Stimulated activated CD4-positive, alpha-beta T cell treated with anti-CD3 and anti-CD28 coated beads, Interleukin-15, amount 100 ng/mL, for 24 hours (primary cell): ENCODE measurements at places on chromosomes 7 and 10.
A peak's percentile ranks its signal among the peaks of the same experiment; 100 is the strongest.

DNA sequence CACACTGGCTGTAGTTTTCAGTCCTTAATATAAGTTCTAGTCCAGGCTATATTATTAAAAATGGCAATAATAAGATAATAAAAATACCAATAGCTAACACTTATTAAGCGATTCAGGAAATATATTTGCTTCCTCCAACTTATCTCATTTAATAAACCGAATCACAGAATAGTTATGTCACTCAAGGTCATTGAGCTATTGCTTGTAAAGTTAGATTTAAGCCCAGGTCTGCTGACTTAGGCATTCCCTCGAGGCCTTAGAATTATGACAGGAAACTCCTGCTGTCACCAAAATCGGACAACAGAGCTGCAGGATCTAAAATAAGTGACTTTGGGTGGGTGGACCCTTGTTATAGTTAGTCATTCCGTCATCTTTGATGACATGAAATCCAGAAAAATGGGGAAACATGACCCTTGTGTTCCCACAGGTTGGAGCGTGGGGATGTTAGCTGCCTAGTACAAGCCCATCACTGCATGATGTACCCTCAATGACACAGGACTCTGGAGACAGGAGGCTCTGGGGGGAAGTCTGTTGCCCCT, 181.3 kb upstream of the PHYHIPL start:
- no peak for DNase-seq

- DNase-seq: no peak
Observed at GRCh38 chr7:37071124-37071523, 346.8 kb upstream of the AOAH start.

DNA sequence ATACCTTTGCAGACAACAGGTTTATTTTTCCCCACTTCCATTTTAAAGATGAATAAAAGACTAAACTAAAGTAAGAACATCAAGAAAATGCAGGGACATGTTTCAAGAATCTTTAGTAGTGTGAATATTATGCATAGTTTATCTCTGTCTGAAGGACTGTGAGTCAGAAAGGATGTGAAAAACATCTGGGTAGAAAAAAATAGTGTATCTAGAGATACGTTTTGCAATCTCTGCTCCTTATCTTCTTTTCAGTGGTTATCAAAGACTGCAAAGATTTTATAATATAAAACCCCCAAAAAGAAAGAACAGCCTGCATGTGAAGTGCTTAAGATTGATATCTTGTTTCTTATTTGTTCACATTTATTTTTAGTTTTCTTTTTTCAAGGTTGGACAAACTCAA, 101.9 kb upstream of the ARHGAP21 start:
- no peak for DNase-seq

DNA sequence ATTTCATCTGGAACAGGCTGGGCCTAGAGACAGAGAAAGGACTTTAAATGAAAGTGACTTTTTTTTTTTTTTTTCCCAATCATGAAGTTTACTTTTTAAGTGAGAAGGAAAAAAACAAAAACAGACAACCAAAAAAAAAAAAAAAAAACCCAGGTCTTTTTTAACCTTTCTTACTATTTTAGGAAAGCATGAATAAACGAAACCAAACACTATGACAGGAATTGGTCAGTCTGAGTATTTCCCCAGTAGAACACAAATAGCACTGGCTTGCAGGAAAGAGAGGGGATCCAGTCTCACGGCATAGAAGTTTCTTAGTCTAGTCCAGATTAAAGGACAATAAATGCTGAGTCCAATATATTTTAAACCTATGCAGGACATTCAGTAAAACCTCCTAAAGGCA, 180.5 kb upstream of the CCDC6 start:
- DNase-seq: no peak

- DNase-seq: no peak
Observed at GRCh38 chr10:127442220-127442525, 106.9 kb upstream of the NPS start.

DNA sequence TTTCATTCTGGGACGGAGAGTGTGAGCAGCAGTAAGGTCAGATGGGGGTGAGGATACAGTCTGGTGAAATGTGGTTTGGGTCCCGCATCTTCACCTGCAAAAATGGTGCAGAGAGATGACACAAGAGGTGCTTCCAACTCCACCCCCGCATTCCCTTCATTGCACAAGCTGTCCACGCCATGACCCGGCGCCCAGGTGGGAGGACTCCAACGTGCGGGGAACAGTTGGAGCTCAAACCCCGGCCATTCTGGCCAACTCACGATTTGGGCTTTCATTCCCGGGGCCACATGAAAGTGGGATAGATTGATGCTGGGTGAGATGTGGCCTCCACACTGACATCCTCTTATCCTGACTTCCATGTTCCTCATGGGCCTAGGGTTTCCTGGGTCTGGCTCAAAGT, 34.6 kb upstream of the ZNF273 start:
- DNase-seq: no peak

DNA sequence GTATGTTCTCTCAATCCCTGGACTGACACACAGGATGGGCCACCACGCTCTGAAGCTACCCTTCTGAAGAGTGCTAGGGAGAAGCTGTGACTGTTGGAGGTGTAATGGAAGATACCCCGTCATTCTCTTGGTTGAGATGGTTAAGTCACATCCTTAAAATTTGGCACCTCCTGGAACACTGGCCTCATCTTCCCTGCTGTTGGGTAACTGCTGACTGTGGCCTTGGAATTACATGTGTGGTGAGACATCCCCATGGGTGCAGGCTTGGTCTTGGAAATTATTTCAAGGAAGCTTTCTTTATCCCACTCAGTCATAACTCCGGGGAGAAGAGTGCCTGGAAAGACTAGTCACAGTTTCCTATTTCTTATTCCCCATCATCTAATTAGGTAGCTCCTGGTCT, 62.0 kb downstream of the LRMDA start:
- no peak for DNase-seq

- DNase-seq: no peak
Observed at GRCh38 chr7:84901366-84901765, 285.5 kb downstream of the SEMA3D start.

DNA sequence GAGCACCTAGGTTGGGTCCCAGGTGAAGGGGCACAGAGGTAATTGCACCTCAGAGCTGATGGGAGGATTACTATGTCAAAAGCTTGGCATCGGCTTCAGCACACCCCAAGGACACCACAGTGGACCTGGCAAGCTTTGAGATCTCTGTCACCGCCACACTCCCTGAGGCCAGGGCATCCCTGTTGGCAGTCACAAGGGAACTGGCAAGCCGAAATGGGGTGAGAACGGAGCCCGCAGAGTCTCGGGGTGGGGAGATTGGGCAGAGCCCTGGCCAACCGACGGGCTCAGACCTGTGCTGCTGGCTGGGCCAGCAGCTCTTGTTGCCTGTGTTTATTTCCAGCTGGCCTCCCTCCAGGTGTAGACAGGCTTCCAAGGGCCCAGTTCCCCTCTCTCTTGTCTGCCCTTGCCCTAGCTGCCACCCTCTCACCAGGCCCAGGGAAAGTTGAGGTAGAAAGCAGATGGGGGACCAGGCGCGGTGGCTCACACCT, 2.5 kb downstream of the HSPB1 start:
- no peak for DNase-seq

GRCh38 chr7:78015574-78016260, 217.1 kb downstream of the PHTF2 start:
- DNase-seq: no peak

GRCh38 chr7:111855842-111856227, 293.5 kb upstream of the IMMP2L start:
- DNase-seq: no peak

DNA sequence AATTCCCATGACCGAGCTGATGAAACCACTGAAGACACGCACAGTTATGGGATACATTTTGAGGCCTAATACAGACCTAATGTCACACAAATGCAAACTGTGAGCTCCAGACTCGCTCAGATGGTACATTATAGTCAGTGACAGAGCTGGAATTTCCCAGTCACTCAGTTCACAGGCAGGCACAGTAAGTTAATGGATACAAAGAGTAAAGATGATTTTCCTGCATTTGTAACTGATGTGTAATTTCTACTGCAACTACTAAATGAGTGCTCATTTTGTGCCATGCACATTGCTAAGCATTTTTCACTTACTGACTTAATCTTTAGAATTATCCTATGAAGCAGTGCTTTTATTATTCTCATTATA, 56.5 kb downstream of the ENO4 start:
- DNase-seq: no peak

DNA sequence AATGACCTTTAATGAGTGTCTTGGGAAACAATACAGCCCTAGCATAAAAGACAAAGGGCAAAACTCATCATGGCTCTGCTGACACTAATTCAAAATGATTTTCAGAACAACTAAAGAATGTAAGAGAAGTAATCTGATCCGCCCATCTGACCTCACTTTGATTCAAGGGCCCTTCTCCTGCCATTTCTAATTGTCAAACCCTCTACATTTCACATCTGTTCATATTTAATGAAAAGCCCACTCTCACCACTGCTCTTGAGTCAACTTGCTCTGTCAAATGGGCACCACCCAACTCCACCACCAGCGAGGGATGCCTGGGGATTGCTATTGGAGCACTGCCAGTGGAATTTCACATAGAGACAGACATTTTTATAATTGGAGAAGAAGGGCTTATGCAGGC, 639.2 kb downstream of the KCNMA1 start:
- DNase-seq: no peak

DNA sequence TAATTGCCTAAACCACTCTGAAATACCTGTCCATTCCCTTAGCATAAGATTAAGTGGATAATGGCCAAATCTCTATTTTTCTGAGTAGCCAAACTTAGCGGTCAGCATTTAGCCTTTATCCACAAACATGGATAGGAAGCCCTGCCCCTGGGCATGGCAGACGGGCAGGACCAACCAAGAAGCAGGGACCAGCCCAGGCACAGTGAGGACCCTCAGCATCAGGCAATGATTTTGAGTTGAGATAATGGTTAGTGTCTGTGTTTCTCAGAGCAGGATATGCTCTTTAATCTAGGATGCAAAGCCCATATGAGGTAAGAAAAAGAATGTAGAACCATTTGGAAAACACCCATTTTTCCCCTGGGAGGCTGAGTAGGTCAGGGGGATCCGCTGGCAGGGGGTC, 131.7 kb downstream of the DPP6 start:
- no peak for DNase-seq

DNA sequence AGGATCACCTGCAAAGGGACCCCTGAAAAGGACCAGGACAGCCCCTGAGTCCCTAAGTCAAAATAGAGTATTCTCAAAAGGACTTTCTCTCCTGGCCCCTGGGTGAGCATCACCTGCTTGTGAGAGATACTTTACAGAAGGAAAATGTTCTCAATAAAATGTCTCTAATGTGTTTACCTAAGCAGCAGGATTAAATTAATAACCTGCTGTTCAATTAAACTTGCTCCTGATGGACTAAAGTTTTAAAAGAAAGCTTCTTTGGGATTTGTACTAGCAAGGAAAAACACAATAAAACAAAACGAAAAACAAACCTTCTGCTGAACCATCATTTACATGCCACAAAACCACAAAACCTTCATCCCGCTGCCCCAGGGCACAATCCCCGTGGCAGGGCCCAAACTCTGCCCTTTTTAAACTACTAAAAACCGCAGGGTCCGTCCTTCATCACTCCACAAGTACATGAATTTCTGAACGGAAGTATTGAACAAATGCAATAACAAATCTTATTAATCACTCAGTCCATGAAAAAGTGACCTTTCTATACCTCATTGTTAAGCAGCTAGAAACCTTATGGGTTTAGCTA, 197.7 kb downstream of the TCERG1L start:
- DNase-seq: no peak

GRCh38 chr7:41915871-41916270, 213.0 kb upstream of the INHBA start:
- no peak for DNase-seq

DNA sequence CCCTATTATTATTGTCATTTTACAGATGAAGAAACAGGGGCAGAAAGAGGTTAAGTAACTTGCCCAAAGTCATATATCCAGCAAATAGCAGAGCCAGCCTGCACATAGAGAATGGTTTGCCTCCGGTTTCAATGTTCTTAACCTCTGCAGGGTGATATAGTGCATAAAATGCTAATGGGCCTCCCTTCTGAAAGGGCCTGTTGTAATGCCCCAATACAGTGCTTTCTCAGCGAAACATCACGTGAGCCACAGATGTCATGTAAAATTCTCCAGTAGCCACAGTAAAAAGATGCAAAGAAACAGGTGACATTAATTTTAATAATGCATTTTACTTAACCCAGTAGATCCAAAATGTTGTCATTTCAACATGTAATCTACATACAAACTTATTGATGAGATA, 38.1 kb downstream of the LRGUK start:
- no peak for DNase-seq

DNA sequence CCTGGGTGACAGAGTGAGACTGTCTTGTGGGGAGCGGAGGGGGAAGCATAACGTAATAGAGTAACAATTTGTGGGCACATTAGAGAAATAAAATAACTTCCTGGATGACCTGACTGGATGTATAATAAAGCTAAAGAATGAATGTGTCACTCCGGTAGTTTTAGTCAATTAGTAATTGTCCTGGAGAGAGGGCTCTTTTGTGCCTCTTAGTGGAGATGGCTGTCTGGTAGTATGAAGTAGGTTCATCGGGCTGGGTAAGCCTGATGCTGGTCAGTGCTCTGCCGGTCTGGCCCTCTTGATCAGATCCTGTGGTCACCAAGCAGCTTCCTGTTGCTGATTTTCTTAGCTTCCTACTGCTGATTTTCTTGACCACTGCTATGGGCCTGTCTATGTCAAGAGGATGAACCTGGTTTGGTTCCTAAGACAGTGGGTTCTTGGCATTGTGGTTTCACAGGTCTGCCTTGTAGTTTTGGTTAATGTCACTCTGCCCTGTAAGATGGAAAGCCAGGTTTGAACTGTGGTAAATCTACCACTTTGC, 34.1 kb downstream of the ZRANB1 start:
- no peak for DNase-seq

DNA sequence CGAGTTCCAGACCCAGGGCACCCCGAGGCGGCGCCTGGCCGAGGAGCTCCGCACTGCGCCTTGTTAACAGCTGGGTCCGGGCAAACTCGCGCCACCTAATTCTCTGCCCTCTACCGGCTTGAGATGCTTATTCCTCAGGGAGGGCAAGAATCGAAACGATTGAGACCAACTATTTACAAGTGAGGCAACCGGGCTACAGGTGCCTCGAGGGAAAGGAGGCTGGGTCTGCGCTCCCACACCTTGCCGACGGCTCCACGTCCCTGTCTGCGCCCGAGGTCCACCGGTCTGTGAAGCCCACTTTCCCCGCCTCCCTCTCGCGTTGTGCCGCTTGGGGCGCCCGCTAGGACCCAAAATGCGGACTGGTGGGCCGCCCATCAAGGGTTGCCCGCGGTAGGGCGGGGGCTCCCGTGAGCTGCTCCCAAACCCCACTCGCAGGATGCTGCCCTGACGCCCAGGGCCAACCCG, 527 bp downstream of the AKR1B1 start:
- peak; percentile 72 for DNase-seq

- DNase-seq: no peak
Observed at GRCh38 chr10:93947524-93947923, 46.2 kb upstream of the PLCE1 start.

DNA sequence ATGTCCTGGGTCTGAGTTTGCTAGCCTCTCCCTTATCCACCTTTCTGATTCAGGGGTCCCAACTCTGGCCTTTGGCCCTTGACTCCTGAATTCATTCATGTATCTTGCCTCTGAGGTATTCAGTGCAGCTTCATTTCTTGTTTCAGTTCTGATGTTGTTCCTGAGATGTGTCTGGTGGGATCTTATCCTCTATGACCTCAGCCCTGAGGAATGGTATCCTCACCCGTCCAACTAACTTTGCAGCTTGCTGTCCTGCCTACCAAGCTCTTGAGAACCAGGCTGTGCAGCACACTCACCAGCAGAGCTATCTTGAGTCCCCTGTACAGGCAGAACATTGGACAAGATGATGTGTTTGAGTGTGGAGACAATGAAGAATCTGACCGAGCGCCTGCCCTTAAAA, 13.8 kb downstream of the SUFU start:
- no peak for DNase-seq

GRCh38 chr7:92714767-92715166, 121.6 kb downstream of the CDK6 start:
- no peak for DNase-seq
